Fibroblast of lung (primary cell): ENCODE measurements at places on chromosomes 3 and 15. TPM values are rescaled to one million over a fixed set of nuclear protein-coding genes. Genes with fewer than 3 reads are reported as not detected.

Gene ADGRG7
- total RNA-seq = not detected in 2 replicates

Gene PLIN1
- total RNA-seq = 0.50 and 0.51 TPM in 2 replicates

Gene GOLGA6A
- total RNA-seq = under 0.01 TPM in 1 of 2 replicates, not detected in the other

Gene GOLGA8H
- total RNA-seq = under 0.01 and 0.50 TPM in 2 replicates

Gene SCN11A
- total RNA-seq = under 0.01 and 0.17 TPM in 2 replicates

Gene PAK6
- under 0.01 TPM in 1 of 2 replicates, not detected in the other for total RNA-seq

GRCh38 chr15:85770096-85771041 lies 24.4 kb downstream of the KLHL25 start:
- H3K4me3 ChIP-seq = no peak overlapping the region
- no peaks in the 10 kb centered on the region for H3K27me3 ChIP-seq
- no peaks in the 10 kb centered on the region for H3K36me3 ChIP-seq
- DNase-seq = peak; percentile 45
- no peaks in the 10 kb centered on the region for H3K4me1 ChIP-seq

DNA sequence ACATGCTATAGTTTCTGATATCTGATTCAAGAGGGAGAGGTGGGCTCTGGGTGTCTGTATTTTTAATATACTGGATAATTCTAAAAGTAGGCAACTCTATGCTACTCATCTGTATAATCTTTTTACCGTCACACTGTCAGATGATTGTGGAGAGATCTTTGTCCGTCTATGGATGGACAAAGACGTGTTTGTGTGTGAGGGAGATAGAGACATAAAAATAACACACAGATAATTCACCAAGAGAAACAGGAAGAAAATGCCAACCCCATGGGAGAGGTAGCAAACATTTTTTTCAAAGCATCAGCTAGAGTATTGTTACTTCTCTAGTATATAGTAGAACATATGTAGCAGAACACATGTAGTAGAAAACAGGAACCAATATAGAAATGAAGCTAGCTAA lies 346.1 kb downstream of the AGBL1 start:
- H3K27ac ChIP-seq = no peak overlapping the region
- no peak overlapping the region for H3K4me3 ChIP-seq
- no peaks in the 10 kb centered on the region for H3K27me3 ChIP-seq
- no peaks in the 10 kb centered on the region for H3K4me1 ChIP-seq

DNA sequence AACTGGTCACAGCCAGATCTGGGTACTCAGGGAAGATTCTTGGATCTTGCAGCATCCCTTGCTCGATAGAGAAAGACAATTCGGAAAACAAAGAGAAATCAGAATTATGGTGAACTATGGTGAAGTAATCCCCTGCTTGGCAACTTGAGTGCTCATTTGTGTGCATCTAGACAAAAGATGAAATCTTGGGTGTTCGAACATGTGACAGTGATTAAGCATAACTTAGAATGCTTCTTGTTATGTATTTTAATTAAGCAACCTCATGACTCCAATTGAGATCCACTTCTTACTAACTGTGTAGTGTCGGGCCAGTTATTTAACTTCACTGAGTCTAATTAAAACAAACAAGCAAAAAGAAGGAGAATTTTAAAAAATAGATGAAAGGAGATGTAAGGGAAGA lies 56.5 kb downstream of the ZNF385D start:
- H3K27ac ChIP-seq = no peak overlapping the region
- H3K4me1 ChIP-seq = no peaks in the 10 kb centered on the region
- no peaks in the 10 kb centered on the region for H3K36me3 ChIP-seq
- H3K4me3 ChIP-seq = no peak overlapping the region
- no peaks in the 10 kb centered on the region for H3K27me3 ChIP-seq

GRCh38 chr15:67720556-67721175 lies 104.6 kb upstream of the SKOR1 start:
- no peak overlapping the region for H3K4me3 ChIP-seq
- DNase-seq = no peak
- no peaks in the 10 kb centered on the region for H3K36me3 ChIP-seq
- no peak overlapping the region for H3K27ac ChIP-seq

GRCh38 chr15:64636556-64636955 lies 138.8 kb downstream of the RBPMS2 start:
- no peak overlapping the region for H3K27ac ChIP-seq
- H3K4me3 ChIP-seq = no peak overlapping the region
- H3K27me3 ChIP-seq = no peaks in the 10 kb centered on the region
- no peak for DNase-seq
- no peaks in the 10 kb centered on the region for H3K36me3 ChIP-seq

GRCh38 chr15:48421362-48421761 lies 90.1 kb downstream of the DUT start:
- no peak overlapping the region for H3K27ac ChIP-seq
- H3K4me3 ChIP-seq = no peak overlapping the region
- DNase-seq = no peak
- no peaks in the 10 kb centered on the region for H3K27me3 ChIP-seq

GRCh38 chr3:13717222-13717895 lies 162.5 kb downstream of the WNT7A start:
- H3K27me3 ChIP-seq = no peaks in the 10 kb centered on the region
- H3K27ac ChIP-seq = no peak overlapping the region
- no peaks in the 10 kb centered on the region for H3K36me3 ChIP-seq
- no peaks in the 10 kb centered on the region for H3K4me1 ChIP-seq

GRCh38 chr3:141439589-141439988 lies 47.2 kb upstream of the RASA2 start:
- peak overlapping the region; percentile 15 for H3K27ac ChIP-seq
- peaks cover 8% of the 10 kb centered on the region for H3K36me3 ChIP-seq
- H3K4me1 ChIP-seq = peaks cover 22% of the 10 kb centered on the region
- DNase-seq = no peak

DNA sequence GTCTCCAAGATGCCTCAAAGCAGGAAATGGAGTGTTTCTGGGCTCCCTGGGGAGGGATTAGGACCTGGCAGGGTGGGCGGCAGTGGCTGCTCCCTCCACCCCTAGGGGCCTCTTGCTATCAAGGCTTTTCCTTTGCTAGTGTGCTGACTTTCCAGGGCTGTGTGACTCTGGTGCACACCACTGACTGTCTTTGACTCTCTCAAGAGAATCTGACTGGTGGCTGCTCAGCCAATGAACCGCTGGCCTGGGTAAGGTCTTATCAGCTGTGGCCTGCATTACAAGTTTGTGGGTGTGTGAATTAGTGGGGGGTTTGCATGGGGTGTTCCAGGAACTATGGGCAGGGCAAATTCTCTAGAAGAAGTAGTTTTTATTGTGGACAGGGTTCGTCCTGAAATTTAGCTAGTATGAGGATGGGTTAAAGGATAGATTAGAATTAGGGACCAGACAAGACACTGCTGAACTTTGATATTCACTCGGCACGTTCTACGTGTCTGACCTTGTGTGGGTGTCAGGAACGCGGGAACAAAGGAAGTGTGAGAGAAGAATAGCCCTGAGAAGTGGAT lies 29.5 kb downstream of the SIAH2 start:
- H3K27me3 ChIP-seq = no peaks in the 10 kb centered on the region
- H3K27ac ChIP-seq = no peak overlapping the region
- H3K36me3 ChIP-seq = no peaks in the 10 kb centered on the region
- no peaks in the 10 kb centered on the region for H3K4me1 ChIP-seq
- no peak overlapping the region for H3K4me3 ChIP-seq

- no peaks in the 10 kb centered on the region for H3K36me3 ChIP-seq
- H3K27me3 ChIP-seq = no peaks in the 10 kb centered on the region
- peaks cover 14% of the 10 kb centered on the region for H3K4me1 ChIP-seq
Measured at GRCh38 chr3:72887343-72887704, 522 bp upstream of the GXYLT2 start.

DNA sequence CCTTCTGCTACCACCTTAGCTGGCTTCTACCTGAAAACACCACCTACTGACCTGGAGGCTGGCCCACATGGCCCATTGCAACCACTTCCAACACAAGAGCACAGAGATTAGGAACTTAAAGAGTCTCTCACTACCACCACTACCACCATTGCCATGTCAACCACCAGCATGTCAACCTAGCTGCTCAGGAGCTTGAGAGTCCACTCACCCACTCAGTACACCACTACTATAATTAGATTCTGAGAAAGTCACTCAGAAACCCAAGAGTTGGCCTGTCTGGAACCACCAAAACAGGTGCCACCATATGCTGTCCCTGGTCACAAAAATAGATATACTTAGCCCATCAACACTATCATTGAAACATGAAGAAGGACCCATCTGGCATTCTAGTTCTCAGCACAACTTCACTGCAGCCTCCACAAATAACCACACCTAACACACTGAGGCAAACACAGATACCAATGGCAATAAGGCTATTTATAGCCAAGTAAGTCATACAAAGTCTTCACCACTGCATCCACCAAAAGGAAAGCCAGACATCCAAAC lies 806.7 kb upstream of the EPHA6 start:
- H3K4me3 ChIP-seq = no peak overlapping the region
- no peak overlapping the region for H3K27ac ChIP-seq
- H3K27me3 ChIP-seq = no peaks in the 10 kb centered on the region
- H3K36me3 ChIP-seq = no peaks in the 10 kb centered on the region

DNA sequence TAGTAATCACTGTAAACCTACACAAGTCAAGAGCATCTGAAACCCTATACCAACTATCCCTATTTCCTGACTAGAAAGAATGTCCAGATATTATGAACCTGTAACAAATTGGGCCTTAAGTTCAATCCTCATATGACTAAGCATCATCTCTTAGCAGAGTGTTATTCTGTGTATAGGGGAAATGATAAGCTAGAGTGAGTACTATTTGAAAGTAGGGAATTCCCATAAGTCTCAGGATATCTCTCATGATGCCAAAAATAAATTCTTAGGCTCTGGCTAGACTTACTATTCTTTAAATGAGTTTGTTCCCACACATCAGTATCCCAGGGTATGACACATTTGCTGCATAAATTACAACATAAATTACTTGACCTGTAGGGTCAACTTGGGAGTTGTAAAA lies 15.3 kb downstream of the MRPL47 start:
- no peak for DNase-seq
- H3K27ac ChIP-seq = no peak overlapping the region
- no peaks in the 10 kb centered on the region for H3K27me3 ChIP-seq
- H3K4me1 ChIP-seq = no peaks in the 10 kb centered on the region
- no peak overlapping the region for H3K4me3 ChIP-seq
- peaks cover 4% of the 10 kb centered on the region for H3K36me3 ChIP-seq

- H3K27ac ChIP-seq = no peak overlapping the region
- H3K27me3 ChIP-seq = no peaks in the 10 kb centered on the region
- DNase-seq = peak; percentile 33
Measured at GRCh38 chr15:70875001-70875782, 17.0 kb downstream of the THAP10 start.

DNA sequence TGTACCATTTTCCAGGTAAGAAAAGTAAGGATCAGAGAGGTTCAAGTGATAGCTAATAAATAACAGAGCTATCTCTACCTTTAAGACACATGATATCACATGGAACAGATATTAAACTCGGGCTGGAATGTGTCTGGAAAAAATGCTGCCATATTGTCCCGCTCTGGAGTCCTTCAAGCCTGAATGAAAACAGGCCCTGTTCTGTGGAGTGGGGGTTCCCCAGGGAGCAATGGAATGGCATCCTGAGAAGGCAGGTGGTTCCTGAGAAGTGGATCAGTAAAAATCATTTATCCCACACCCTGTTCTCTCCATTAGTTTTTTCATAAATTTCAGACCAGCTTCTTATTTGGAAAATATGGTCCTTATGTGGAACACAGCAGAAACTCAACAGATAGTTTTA lies 57.3 kb upstream of the PRTG start:
- no peak overlapping the region for H3K27ac ChIP-seq
- no peaks in the 10 kb centered on the region for H3K4me1 ChIP-seq
- H3K27me3 ChIP-seq = no peaks in the 10 kb centered on the region
- no peaks in the 10 kb centered on the region for H3K36me3 ChIP-seq
- DNase-seq = no peak
- H3K4me3 ChIP-seq = no peak overlapping the region

- H3K36me3 ChIP-seq = no peaks in the 10 kb centered on the region
- H3K27ac ChIP-seq = no peak overlapping the region
- DNase-seq = peak; percentile 16
- H3K4me3 ChIP-seq = no peak overlapping the region
- peaks cover 3% of the 10 kb centered on the region for H3K4me1 ChIP-seq
Measured at GRCh38 chr15:76973362-76973743, 21.6 kb upstream of the PSTPIP1 start.

DNA sequence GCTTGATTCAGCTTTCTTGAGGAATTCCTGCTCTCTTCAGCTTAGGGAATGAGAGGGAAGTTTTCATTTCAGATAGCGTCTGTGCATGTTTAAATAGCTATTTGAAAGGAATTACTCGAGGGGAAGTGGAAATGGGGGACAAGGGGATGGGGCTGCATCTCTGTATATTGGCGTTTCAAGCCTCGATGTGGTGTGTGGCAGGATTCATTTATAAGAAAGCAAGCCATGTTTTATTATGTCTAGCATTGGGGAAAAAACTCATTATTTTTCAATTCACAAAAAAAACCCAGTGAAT lies 1.0 kb downstream of the ATP2C1 start:
- H3K27me3 ChIP-seq = no peaks in the 10 kb centered on the region
- no peaks in the 10 kb centered on the region for H3K4me1 ChIP-seq
- DNase-seq = peak; percentile 26
- peak overlapping the region; percentile 98 for H3K27ac ChIP-seq

- H3K36me3 ChIP-seq = no peaks in the 10 kb centered on the region
- H3K27me3 ChIP-seq = no peaks in the 10 kb centered on the region
- no peak overlapping the region for H3K27ac ChIP-seq
- H3K4me1 ChIP-seq = no peaks in the 10 kb centered on the region
- no peak overlapping the region for H3K4me3 ChIP-seq
- no peak for DNase-seq
Measured at GRCh38 chr3:46429671-46430070, 22.6 kb downstream of the CCRL2 start.

DNA sequence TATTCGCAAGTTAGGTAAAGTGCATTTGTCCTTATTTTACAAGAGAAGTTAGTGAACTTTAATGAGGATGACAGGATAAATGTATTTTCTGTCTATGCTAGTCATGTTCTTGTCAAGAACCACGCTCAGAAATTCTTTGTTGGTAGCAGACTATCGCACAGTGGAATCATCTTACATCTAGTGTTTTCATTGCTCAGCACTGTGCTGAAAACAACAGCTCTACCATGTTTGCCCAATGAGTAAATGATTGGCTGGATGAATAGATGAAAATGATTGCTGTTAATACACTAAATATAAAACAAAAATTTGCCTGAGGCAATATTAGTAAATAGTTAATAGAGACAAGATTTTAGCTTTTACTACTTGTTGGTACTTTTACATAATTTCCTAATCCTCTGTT lies 265.3 kb upstream of the GOLIM4 start:
- H3K27ac ChIP-seq = no peak overlapping the region
- H3K36me3 ChIP-seq = no peaks in the 10 kb centered on the region
- H3K27me3 ChIP-seq = no peaks in the 10 kb centered on the region
- DNase-seq = no peak

GRCh38 chr15:70094690-70095311 lies 2.9 kb downstream of the TLE3 start:
- H3K36me3 ChIP-seq = peaks cover 2% of the 10 kb centered on the region
- H3K27ac ChIP-seq = peak overlapping the region; percentile 23
- no peak for DNase-seq
- H3K4me3 ChIP-seq = peak overlapping the region; percentile 83

DNA sequence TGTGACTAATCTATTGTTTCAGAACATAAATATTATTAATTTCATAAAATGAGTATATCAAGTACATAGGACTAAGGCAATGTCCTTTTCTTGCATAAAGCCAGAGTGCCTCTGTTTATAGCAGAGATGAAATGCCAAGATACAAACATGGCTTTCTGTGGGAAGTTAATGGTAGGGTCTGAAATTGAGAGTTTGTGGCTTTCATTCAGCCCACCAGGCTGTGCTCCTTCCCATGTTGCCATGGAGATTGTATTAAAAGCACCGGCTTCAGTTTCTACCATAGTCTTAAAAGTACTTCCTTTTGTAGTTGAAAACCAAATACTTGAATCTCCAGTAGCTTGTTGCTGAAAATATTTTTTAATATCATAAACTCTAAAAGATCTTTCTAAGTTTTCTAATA lies 114.0 kb downstream of the LRRC28 start:
- H3K36me3 ChIP-seq = no peaks in the 10 kb centered on the region
- no peak for DNase-seq
- H3K4me1 ChIP-seq = no peaks in the 10 kb centered on the region
- no peak overlapping the region for H3K27ac ChIP-seq
- H3K4me3 ChIP-seq = no peak overlapping the region
- no peaks in the 10 kb centered on the region for H3K27me3 ChIP-seq
